ENCODE measurements at places on chromosomes 2 and 18.

GRCh38 chr2:218367415-218368149 lies 10.9 kb downstream of the CATIP start:
- peak; percentile 61 for DNase-seq

GRCh38 chr2:107777974-107778373 lies 48.7 kb upstream of the RGPD4 start:
- no peak for DNase-seq

DNA sequence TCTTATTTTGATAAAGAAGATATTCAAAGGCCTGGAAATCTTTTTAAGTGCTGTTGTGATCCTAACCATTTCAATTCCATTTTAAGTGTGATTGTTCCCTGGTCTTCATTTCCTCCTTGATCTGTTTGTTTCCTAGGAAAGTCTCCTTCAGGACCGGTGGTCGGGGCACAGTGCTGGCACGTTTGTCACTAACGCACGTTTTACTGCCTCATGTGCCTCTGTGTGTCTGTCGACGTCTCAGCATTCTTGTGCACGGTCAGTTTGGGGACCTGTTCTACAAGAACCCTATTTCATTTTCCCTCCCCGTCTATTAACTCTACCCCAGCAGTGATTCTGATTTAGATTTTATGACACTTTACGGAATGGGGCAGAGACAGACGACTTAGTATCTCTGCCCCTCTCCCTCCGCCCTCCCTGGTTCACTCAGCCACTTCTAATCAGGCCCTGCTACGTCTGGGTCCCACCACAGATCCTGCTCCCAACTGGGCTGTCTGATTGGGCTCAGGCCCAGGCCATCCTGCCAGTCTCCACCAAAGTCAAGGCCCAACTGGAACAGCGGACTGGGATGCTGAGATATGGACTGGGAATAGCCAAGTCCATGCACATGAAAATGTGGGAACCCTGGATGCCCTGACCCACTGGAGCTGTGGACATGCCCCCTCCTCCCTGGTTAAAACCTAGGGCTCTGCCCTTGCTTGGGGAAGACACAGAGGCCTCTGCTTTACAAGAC lies 95.6 kb downstream of the TWIST2 start:
- no peak for DNase-seq

- no peak for DNase-seq
Measured at GRCh38 chr2:10444463-10444862, 3.7 kb downstream of the ODC1 start.

GRCh38 chr2:239274391-239275043 lies 126.3 kb downstream of the HDAC4 start:
- DNase-seq = no peak

GRCh38 chr2:190841707-190842505 lies 38.7 kb upstream of the GLS start:
- peak; percentile 85 for DNase-seq

DNA sequence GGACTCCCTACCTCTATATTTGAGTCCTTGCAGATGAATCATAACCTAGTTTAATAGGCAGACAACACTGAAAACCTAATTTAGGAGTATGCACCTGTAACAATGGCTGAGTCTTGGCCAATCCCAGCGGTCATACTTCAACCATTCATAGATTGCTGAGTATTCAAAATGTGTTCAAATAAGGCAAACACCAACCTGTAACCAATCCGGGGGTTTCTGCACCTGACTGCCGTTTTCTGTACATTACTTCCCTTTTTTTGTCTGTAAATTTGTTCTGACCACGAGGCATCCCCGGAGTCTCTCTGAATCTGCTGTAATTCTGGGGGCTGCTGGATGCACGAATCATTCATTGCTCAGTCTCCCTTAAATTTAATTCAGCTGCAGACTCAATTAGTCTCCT lies 338.6 kb downstream of the STK39 start:
- no peak for DNase-seq

- peak; percentile 54 for DNase-seq
Measured at GRCh38 chr2:150228936-150229335, 258.5 kb downstream of the RND3 start.

- no peak for DNase-seq
Measured at GRCh38 chr18:49030692-49031443, 80.1 kb upstream of the SMAD7 start.

GRCh38 chr2:60365556-60365955 lies 187.9 kb downstream of the BCL11A start:
- no peak for DNase-seq

DNA sequence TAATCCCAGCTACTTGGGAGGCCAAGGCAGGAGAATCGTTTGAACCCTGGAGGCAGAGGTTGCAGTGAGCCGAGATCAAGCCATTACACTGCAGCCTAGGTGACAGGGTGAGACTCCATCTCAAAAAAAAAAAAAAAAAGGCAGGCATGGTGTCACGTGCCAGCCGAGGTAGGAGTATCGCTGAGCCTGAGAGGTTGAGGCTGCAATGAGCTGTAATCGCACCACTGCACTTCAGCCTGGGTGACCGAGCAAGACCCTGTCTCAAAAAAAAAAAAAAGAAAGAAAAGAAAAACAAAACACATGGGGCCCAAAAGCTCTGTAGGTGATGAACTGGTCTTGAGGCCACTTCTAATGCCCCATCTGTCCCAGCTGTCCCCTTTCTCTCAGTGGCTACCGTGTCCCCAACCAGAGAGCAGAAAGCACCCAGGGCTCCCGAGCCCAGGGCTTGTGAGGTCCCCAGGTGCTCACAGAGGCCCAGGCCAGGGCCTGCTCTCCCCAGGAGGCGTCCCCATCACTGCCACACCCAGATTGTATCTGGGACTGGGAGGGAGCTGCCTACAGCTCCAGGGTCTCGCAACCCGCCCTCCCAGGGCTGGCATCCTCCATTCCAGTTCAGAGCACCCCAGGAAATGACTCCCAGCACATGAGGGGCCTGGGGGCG lies 8.5 kb downstream of the KLHL30 start:
- no peak for DNase-seq

DNA sequence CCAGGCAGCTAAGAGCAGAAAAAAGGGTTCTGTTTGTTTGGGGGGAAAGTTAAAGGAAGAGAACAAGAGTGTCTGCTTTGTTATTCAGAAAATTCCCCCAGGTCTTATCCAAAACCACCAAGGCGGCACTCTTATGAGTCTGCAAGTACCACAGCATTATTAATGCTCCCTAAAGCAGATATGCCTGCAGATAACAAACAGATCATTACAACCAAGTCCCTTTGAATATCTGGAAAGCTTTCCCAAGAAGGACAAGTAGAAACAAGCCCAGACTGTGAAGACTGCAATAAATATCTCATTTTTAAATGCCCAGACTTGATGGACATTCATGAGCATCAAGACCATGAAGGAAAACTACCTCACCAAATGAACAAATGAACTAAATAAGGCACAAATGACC lies 278.6 kb upstream of the TMEFF2 start:
- no peak for DNase-seq

GRCh38 chr2:237647176-237648015 lies 20.0 kb downstream of the LRRFIP1 start:
- DNase-seq = no peak

DNA sequence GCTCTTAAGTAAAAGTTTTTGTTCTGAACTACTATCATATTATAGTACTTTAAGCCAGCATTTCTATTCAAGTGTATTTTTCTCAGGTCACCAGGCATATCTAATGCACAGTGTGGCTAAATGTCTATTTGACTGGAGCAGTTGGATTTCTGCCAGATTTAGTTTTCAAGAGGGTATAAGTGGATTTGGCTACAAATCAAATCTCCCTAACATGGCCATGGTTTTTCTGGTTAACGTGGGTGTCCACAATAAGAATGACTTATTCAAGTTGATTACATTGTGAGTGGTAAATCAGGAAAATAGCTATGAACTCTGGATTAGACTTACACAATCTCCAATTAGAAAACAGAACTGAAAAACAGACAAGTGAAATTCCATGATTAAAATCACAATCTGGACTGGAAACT lies 5.7 kb upstream of the CHN1 start:
- peak; percentile 24 for DNase-seq

GRCh38 chr18:25962176-25962575 lies 128.2 kb downstream of the SS18 start:
- no peak for DNase-seq

DNA sequence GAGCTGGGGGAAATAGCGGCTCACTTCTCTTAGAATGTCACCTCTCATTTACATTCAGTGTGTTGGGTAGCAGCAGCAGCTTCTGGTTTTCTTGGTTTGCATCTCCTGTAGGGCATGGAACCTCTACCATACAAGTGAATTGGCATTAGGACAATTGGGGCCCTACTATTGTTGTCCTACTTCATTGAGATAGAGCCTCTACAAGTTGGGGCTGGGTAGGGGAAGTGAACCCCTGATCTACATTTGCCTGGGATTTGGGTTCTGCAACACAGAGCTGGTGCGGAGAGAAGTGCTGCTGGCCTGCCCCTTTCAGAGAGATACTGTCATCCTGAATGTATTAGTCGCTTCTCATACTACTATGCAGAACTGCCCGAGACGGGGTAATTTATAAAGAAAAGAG lies 391.6 kb upstream of the HS6ST1 start:
- no peak for DNase-seq

DNA sequence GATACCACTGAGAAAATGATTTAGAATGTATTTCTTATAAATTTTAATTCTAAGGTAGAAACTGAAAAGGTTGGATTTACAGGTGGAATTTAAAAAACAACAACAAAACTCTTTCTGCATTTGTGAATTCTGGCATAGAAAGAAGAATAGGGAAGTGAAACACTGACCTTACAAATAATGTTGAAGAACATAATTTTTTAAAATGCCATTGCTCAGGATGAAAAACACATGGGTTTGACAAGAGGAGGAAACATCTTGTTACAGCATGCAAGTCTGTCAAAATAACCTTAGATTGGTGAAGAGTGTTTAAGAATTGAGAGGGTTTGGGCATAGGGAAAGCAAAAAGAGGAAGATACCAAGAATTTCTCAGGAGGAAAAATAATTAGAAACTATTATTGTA lies 184.3 kb downstream of the UBE2E3 start:
- DNase-seq = no peak

DNA sequence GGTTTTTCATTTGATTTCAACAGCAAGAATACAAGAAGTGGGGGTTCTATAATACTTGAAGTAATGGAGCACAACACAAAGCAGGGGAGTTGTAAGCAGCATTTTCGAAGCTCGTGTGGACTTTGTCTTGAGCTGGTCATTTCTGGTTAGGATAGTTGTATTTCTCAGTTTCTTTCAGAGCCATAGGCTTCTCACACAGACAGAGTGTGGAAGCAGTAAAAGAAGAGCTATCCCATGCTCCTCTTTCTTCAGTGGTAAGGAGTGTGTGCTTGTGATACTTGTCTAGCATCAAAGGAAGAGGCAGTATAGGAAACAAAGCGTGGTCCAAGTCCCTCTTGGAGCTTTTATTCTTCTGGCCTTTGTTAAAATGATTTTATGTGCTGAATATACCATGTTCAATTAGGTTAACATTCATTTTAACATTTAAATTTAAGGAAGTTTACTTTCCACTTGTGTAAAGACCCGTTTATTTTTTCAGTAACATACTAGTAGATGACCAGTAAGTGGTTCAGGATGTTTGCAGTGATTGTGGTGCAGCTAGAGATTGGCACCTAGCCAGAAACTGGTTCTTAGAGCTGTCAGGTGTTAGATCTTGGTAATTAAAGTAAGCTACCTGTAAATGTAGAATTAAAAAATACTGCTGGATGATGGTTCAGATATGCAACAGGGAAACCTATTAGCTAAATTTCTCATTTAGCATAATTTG lies 14.6 kb downstream of the CCNYL1 start:
- DNase-seq = no peak

Measured in brain (organoid and tissue), 16 donors.